Muscle of arm (tissue), 14 donors: ENCODE measurements at places on chromosomes 3 and 15.
A peak's percentile ranks its signal among the peaks of the same experiment; 100 is the strongest.

- DNase-seq, result no peak
Observed at GRCh38 chr3:53129344-53129743, 891 bp downstream of the RFT1 start.

- peak; percentile 13 for DNase-seq
Observed at GRCh38 chr3:153595186-153595815, 433.3 kb downstream of the RAP2B start.

DNA sequence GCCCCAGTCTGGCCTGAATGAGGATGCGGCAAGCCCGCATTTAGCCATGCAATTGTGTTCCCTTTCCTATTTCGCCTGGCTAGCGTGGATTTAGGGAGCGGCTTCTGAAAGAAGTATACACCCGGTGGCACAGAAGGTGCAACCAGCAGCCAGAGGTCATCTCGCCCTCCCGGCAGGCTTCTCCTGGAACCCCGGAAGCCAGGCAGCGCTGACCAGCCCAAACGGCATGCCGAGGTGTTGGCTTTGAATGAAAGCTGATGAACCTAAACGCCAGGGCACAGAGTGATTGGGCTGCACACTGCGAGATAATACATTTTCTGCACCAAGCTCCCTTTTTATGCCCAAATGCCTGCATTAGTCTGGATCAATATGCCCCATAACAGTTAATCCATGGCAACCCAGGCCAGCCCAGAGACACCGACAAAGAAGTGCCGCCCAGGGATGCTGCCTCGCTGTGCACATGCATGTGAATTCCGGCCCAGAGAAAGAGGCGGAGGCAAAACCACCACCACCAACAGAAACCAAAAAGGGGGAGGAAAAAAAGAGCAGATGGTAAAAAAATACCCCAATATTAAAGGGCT lies 1.4 kb downstream of the SRGAP3 start:
- no peak for DNase-seq

DNA sequence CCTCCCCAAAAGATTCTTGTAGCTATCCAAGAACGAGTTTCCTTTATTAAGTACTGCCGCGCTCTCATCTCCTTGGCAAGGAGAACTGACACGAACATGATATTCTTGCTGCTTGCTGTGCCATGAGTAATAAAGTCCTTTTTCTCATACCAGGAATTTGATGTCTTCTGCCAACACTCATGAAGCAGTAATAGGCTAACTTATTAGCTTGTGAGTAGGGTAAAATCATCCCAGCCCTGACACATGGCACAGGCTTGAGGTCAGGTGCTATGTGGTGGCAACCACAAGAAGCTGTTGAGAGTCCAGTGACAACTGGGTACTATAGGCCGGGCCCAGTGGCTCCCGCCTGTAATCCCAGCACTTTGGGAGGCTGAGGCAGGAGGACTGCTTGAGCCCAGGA lies 22.7 kb upstream of the UBXN7 start:
- DNase-seq, result no peak

DNA sequence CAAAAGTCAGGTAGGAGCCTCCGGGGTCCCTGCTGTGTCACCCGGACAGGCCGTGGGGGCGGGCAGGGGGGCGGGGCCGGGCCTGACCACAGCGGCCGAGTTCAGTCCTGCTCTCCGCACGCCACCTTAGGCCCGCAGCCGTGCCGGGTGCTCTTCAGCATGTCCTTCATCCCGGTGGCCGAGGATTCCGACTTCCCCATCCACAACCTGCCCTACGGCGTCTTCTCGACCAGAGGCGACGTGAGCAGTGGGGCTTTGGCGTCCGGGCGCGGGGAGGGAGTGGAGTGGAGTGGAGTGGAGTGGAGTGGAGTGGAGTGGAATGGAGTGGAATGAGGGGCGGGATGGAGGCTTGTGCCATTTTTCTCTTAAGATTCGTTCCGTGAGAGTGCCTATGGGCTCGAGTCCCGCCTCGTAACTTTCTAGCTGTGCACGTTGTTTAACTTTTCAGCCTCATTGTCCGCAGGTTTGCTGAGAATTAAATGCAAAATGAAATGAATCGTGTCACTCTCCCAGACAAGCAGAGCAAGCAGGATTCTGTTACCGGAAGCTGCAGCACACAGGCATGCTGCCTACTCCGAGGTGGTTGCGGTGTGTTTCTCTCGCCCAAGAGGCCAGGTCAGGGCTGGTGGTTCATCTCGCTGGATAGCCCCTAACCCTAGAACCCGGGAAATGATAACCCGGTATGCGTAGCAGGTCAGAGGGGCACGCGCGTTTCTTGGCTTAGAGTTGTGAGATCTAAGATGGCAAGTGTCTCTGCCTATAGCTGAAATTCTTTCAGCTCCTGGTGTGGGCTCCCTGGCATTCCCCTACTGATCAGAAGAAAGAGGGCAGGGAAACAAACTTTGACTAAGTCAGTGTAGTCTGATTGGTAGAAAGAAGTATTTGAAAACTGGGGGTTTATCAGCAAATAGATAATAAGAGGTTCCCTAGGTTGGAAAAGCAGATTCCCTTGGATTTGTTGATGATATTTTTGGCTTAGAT lies at the start of gene FAH:
Gene FAH, plus strand, starts transcription at position 104 of the 981 bp plus-strand sequence. Its CDS starts 56 bp downstream, at position 160.
- DNase-seq, result peak; percentile 61

GRCh38 chr3:32089476-32089875 lies 16.9 kb upstream of the GPD1L start:
- DNase-seq, result no peak

- no peak for DNase-seq
Observed at GRCh38 chr3:164732166-164732565, 346.1 kb downstream of the SI start.

DNA sequence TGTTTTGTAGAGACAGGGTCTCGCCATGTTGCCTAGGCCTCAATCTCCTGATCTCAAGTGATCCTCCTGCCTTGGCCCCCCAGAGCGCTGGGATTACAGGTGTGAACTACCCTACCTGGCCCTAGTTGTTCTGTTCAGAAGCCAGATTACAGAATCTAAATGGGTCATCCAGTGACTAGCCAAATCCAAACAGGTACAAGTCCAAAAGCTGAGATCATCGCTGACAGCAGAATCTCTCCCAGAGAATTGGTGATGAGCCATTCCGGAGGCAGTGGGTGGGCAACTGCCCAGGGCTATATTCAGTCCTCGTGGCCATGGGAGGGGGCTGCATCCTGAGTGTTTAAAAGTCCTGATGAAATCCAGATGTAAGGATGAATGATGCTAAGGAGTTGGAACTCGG lies 47.5 kb upstream of the SEMA4B start:
- no peak for DNase-seq

- DNase-seq, result peak; percentile 89
Observed at GRCh38 chr15:40092256-40092978, 16.3 kb downstream of the BMF start.

DNA sequence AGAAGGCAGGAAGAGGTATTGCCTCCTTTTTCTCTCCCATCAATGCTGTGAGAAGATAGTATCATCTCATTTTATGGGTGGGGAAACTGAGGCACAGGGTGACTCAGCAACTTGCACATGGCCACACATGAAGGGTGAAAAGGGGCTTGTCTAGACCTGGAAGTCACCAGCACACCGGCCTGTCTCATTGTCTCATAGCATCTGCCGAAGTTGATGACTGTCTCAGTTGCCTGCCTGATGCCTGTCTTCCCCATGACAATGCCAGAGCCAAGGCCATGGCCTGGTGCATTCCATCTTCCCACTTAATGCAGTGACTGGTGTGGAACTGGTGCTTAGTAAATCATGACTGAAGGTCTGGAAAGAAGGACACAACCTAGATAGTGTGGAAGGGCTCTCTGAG lies 27.9 kb upstream of the PRR23E start:
- DNase-seq, result no peak

DNA sequence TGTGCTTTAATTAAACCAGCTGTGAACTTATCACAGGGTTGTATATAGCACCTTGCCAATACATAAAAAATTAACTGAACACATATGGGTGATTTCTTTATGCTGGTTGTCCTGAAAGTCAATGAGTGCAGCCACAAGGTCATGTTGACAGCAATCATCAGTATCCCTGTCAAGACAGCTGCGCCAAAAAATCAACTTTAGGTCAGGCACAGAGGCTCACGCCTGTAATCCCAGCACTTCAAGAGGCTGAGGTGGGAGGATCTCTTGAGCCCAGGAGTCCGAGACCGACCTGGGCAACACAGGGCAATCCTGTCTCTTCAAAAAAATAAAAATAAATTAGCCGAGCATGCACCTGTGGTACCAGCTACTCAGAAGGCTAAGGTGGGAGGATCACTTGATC lies 707.3 kb downstream of the SI start:
- DNase-seq, result no peak

DNA sequence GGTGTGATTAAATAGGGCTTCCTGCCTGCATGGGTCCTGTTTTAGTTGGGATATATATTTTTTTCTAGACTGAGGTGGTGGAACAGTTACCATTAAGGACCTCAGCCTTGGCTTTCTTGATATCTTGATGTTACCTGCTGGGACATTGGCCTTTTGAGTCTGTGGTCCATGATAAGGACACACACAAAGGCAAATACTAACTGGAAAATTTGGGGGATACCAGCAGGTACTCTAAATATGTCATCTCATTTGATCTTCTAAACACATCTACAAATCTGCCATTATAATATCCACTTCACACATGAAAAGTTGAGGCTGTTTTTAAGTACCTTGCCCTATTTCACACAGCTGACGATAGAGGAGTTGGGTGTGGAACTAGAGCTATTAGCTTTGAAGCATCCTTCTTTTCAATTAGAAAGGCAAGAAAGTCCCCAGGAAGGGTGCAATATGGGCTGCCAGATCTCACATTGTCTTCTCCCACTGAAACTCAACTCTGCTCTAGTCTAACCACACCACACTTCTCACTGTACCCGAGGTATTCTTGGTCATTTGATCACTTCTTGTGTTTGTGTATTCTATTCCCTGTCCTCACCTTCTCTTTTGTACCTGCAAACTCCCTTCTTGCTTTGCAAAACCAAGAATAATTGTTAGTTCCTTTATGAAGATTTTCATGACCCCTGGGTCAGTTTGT lies 288.3 kb upstream of the ICE2 start:
- no peak for DNase-seq

GRCh38 chr15:25368850-25369249 lies 70.0 kb downstream of the UBE3A start:
- no peak for DNase-seq

DNA sequence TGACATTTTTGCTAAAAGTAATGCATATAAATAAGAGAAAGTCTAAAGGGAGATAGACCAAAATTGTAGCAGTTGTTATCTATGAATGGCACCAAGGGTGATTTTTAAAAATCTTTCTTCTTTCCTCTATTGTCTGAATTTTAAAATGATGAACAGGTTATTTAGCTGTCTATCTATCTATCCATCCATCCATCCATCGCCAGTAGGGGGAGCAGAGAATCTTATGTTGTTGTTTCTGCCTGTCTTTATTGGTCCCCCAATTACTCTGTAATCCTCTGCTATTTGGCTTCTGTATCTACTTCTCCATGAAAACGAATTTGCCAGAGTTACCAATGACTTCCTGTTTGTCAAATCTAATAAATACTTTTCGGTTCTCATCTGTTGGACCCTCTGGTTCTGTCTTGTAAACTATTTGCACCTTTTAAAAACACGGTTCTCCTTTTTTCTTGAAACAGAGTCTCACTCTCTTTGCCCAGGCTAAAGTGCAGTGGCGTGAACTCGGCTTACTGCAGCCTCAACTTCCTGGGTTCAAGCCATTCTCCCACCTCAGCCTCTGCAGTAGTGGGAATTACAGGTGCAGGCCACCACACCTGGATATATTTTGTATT lies 86.0 kb downstream of the ECT2 start:
- peak; percentile 36 for DNase-seq

GRCh38 chr3:66260431-66260830 lies 39.6 kb downstream of the SLC25A26 start:
- DNase-seq, result no peak
